ENCODE measurements at places on chromosomes 12 and 14.

DNA sequence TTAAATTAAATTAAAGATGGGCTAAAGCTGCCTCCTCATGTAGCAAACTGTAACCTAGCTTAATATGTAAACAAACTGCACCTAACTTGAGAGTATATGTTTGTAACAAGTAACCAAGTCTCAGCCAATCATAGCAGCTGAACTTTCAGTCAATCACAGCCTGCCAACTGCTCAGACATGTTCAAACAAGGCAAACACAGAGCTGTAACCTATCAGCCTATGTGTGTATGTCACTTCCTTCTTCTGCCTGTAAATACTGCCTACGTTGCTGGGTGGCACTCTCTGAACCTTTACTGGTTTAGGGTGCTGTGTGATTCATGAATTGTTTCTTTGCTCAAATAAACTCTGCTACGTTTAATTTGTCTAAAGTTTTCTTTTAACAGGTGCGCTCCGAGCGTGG lies 2.9 kb downstream of the SERPINA6 start:
- DNase-seq = no peak

DNA sequence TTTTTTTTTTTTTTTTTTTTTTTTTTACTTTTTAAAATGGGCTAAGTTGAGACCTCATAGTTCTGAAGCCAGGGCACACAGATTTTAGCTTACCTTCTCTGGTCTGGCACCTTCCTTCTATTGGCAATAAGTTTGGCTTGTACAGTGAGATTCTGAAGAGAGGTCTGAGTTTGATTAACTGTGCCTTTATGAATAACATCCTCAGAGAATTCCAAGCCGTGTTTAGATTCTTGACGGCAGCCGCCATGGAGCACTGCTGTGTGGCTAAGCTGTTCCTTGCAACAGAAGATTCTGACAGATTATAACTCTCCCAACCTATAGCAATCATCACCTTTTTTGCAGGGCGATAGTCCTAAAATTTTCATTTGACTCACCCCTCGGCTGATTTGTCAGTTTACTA lies 354.9 kb upstream of the FAR2 start:
- no peak for DNase-seq

- no peak for DNase-seq
Measured at GRCh38 chr14:31545328-31545727, 15.9 kb upstream of the NUBPL start.

DNA sequence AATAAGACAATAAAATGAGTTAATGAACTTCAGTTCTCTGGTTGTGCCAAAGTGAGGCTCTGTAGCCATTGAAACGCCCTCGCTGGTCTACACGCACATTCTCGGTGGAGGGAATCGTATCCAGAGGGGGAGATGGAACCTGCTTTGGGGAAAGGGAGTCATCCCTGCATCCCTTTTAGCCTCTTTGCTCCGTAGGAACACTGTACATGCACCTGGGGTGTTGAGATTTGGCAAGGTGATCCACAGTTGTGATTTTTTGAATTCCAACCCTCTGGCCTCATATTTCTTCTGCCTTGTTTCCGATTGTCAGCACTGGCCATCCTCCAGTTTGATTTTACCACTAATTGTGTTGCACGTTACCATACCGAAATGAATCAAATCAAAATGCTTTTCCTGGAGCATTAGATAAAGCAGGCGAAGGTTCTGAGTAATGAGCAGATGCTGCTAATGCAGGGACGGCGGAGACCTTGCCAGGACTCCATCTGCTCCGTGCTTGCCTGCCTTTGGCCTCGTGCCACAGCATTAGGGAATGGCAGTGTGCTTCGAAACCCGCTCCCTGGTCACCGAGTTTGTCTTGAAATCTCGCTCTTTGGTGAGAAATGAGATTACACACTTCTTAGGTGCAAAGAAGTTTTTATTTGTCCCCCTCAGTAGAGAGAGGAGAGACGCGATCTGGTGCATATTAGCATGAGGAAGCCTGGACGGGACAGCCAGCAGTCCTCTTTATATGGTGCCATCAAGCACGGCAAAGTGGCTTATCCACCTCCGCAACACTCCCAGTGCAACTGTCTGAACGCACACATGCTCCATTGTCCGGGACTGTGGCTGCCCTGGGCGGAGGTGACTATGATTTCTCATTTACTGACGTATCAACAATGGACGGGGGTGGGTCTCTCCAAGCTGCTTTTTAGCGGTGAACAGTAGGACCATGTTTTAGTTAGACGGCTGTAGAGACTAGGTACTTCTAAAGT lies 59.1 kb downstream of the FBXW8 start:
- DNase-seq = no peak

DNA sequence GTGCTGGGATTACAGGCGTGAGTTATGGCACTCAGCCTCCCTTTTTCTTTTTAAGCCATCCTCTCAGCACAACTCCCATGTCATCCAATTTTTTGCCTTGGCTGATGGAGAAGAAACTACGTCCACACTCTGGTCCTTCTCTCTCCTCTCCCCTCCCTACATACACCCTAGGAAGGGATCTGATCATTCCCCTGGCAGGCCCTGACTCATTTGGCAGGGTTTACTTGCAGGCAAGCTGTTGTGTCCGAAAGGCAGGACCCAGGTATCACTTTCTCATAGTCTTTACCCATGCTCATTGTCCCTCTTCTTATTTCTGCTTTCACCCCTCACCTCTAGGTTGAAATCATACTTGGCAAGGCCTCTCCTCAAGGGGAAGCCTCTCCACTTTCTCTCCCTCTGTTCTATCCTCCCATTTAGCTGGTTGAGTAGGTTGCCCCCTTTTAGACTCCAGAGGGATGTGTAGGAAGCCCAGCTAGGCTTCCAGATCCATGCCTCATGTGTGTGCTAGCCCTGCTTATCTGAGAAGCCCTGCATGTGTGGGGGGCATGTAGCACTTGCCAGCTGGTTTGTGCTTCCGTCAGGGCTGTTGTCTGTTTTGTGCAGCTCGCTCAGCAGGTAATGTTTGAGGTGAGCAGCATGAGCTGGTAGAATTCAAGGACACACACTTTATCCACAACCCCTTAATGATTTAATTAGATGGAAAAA lies 14.8 kb downstream of the GPR19 start:
- no peak for DNase-seq

- no peak for DNase-seq
Measured at GRCh38 chr14:90060965-90061684, 669 bp upstream of the KCNK13 start.

DNA sequence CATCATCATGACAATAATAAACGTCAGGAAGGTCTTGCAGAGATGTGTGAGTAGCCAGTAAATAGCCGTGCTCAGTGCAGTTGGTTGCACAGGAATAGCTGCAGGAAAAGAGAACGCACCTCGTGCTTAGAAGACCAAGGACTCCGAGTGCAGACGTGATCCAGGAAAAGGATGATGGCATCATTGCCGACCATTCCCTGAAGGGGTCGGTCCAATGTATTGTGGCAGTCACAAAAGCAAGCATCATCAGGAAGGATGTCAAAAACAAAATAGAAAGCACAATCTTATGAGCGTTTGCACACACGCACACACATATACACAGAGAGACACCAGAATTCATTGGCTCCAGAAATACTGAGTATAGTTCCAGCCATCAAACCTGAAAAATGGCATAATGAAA lies 12.8 kb downstream of the DUSP6 start:
- no peak for DNase-seq
